Stimulated activated CD4-positive, alpha-beta T cell treated with anti-CD3 and anti-CD28 coated beads, Interleukin-2, amount 100 ng/mL, for 24 hours (primary cell): ENCODE measurements at places on chromosomes 11 and 22.

- DNase-seq, result no peak
Observed at GRCh38 chr22:44628273-44628672, 73.7 kb upstream of the PRR5 start.

DNA sequence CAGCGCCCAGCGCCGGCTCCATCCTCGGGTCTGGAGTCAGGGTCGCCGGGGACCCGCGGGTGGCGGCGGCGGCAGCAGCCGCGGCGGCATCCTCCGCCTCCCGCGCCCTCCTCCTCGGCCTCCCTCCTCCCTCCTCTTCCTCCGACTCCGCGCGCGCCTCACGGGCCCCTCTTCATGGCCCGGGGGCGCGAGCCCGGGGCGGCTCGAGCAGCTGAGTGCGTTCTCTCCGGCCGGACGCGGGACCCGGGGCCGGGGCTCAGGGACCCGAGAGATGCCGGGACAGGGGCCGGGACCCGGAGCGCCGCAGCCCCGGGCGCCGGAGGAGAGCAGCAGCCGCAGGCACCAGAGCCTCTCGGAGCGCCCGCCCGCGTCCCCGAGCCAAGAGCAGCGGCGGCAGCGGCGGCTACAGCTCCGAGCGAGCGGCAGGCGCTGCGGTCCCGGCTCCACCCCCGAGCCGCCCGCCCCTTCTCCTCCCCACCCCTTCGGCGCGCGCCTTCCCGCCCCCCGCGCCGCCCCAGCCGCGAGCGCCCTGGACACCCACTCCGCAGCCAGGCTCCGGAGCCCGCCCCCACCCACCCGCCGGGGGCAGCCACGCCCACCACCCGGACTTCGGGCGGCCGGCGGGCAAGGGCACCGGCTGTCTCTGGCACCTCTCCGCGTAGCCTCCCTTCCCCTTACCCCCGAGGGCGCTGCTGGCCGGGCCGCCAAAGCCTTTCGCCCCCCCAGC lies at the start of gene CHST1:
CHST1 (minus strand) TSS at position 417 of the 727 bp plus-strand sequence. CDS start 14,699 bp downstream, outside the sequence.
- DNase-seq, result peak; percentile 52

GRCh38 chr11:67636962-67637361 lies 2.6 kb downstream of the TBX10 start:
- DNase-seq, result no peak

DNA sequence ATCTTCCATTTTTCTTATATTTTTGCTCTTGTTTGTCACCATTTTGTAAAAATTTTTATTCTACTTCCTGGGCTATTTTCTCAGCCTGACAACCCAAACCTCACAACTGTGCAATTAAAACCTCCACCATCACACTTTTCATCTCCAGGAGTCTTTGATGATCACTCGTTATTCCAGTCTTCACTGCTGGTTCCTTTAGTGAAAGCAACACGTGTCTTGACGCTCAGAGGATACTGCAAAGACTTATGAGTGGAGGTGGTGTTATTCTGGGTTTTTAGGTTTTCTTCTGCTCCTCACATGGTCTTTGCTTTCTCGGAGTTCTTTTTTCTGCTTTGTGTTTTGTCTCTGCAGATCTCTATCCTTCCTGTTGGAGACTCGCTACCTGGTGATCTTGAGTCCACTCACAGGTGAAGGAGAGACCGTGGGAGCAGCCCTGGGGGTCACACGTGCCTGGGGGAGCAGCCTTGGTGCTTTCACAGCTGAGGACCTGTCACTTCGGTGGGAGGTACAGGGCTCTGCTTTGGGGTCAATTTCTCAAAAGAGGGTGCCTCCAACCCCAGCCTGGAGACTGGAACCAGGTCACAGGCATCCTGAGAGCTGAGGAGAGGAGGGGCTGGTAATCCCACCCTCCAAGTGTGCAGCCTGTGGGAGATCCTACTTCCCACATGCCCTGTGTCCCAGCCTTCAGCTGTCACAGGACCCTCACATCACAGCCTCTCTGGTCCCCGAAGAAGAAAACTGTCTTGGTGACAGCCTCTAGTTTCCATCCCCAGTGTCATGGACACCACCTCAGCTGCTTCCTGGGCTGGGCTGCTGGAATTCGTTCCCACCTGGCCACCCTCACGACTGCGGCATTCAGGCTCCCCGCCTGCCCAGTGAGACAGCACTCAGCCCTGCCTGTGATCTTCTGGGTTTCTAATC lies 11.0 kb downstream of the SULT4A1 start:
- no peak for DNase-seq

DNA sequence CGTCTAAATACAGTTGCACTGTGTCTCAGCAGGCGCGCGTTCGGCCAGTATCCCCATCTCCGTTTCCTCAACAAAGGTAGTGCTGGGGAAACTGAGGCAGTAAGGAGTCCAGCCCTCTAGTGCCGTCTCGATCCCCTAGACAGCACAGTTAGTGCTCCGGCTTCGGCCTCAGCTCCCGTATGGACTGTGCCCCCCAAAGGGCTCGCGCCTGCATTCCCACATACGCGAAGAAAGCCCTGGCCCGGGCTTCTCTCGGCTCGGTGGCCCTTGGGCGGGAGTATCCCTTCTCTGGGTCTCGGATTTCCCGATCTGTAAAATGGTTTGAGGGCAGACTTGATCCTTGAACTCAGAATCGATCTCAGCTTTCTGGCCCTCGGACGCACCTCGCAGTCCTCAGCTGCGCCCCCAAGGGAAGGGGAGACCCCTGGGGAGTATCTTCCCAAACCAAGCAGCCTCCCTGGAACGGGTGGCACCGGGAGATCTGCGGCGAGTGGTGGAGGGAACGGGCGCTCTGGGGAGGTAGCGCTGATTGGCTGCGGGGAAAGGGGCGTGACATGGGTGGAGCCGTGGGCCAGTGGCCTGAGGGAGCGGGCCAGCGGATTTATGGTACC lies 759 bp upstream of the PEX16 start:
- peak; percentile 72 for DNase-seq

GRCh38 chr11:80379620-80380278 lies 938.9 kb upstream of the TENM4 start:
- no peak for DNase-seq

DNA sequence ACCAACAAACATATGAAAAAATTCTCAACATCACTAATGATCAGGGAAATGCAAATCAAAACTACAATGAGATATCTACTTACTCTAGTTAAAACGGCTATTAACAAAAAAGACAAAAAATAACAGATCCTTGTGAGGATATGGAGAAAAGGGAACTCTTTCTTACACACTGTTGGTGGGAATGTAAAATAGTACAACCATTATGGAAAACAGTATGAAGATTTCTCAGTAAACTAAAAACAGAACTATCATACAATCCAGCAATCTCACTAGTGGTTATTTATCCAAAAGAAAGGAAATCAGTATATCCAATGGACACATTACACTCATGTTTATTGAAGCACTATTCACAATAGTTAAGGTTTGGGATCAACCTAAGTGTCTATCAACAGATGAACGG lies 3.9 kb downstream of the HBE1 start:
- DNase-seq, result no peak

- no peak for DNase-seq
Observed at GRCh38 chr11:106983261-106983660, 35.0 kb downstream of the GUCY1A2 start.

DNA sequence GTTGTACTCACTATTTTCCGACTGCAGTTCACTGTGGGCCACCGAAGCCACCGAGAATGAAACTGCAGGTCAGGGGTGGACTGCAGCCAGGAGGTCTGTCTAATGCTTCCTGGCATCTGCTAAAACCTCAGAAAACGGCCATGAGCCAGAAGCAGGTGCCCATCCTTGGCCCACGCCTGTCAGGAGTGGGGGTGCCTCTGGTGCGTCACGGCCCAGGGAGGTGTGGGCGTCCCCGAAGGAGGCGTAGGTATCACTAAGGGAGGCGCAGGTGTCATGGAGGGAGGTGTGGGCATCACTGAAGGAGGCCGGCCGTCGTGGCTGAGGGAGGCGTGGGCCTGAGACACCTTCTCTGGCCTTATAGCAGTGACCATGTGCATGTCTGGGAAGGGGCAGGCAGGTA lies 456.2 kb downstream of the TBC1D22A start:
- no peak for DNase-seq

DNA sequence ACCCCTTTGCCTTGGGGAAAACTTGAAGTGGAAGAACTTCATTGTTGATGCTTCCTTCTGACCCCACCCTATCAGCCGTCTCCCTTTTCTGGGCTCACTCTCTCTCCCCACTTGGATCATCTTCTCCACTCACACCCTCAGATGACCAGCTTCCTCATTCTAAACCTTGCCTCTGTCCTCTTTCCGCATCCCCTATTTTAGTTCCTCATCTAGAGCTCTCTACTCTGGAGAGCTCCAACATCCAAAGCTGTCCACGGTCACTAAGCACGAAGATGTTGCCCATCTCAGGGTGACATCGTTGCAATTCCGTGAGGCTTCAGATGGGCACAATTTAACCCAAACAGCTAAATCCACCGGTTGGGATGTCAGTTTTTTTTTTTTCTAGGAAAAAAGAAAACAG lies 31.6 kb upstream of the ME3 start:
- DNase-seq, result no peak

DNA sequence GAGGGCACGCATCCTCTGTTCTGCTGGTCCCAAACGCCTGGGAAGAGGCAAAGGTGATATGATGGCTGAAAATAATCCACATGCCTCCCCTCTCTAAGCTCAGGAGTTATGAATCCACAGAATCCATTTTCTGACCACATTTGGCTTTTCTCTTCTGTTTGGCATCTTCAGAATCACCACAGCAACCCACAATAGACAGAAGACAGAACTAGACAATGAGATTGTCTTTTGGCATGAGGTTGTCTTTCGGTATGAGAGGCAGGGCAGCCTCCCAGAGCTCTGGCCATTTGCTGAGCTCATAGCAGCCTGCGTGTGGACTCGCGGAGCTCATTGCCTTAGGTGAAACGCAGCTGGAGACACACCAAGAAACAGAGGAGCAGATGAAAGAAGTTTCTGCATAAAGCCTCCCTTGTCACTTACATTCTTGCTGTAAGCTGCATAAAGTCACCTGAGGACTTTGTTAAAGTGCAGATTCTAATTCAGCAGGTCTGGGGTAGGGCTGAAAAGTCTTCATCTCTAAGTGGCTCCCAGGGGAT lies 868.0 kb downstream of the NTM start:
- no peak for DNase-seq

- no peak for DNase-seq
Observed at GRCh38 chr11:63506876-63507275, 992 bp downstream of the LGALS12 start.

DNA sequence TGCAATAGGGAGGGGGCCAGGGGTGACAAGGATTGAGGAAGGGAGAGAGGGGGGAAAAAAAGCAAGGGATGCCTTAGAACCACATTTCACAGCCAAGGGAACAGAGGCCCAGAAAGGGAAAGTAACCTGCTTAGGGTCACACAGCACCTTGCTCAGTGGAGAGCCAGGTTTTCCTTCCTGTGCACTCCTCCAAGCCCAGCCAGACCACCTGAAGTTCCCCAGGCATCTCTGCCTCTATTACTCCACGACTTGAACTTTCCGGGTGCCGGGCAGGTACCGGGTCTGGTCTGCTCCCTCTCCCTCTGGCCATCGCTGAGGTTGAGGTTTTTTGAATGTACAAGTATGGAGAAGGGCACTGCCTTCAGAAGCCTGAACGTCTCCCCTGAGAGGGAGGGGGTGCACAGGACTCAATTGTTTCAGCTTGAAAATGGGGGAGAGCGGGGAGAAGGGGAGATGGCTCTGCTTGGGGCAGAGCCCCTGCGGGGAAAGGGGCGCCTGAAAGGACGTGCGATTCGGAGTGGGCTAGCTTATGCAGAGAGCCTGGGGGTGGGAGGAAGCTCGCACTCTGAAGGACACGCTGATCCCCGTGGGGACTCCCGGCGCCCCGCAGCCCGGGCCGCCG lies 516 bp upstream of the SERPINH1 start:
- DNase-seq, result no peak

DNA sequence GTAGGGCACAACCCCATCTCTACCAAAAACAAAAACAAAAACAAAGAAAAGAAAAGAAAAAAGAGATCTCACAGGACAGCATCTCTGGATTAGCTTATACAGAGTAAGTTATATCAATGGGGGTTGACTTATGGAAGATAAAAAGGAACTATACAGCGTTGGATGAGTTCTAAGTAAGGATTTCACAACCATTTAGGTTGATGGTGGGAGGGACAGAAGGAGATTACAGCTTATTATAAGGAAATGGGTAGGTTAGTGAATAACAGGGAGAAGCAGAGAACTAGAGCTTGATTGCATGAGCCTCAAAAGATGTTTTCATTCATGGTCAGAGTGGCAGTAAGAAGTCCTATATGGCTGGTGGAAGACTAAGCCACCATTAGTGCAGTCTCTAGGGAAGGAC lies 60.3 kb downstream of the CECR2 start:
- DNase-seq, result no peak

DNA sequence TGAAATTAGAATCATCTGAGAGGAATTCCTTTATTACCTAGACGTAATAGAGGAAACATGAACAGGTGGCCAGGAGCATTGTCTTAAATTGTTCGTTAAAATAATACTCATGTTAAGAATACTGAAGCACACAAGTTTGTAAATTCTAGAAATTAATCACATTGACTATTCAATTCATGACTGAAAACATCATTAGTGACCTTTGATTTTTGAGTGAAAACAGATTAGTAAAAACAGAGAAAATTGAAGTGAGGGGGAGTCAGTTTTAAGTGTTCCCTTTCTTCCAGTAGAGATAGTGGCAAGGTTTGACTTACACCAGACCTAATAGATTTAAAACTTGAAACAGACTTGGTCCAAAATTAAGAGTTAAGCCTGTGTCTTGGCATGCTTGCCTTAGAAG lies 1.4 kb downstream of the ZFP91 start:
- DNase-seq, result no peak

- no peak for DNase-seq
Observed at GRCh38 chr22:30564761-30565119, 9.7 kb downstream of the GAL3ST1 start.

GRCh38 chr11:92332986-92333385 lies 108.4 kb downstream of the FAT3 start:
- DNase-seq, result no peak

DNA sequence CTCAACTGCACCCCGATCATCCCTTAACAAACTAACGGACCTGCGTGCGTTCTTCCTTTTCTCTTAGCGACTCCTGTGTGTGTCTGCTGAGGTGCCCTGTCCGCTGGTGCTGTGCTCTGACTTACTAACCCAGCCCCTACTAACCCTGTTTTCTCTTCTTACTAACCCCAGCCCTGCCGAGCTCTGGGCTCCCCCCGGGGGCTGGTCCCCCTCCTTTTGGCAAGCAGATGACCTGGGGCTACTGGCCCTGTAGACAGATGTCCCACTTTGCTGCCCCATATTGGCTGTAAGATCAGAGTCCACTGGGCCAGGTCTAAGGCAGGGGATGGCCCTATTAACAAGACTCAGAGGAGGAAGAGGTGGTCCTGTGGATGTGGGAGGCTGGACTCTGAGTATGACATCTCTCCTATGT lies 14.7 kb downstream of the MIAT start:
- DNase-seq, result peak; percentile 17
